Right lung (tissue), 10 donors: ENCODE measurements at places on chromosomes 2 and 18. TPM values are rescaled to one million over a fixed set of nuclear protein-coding genes. Genes with fewer than 3 reads are reported as not detected.
A peak's percentile ranks its signal among the peaks of the same experiment; 100 is the strongest.

GRCh38 chr2:232448304-232448690 lies 7.7 kb upstream of the ALPI start:
- DNase-seq = no peak

The RDH14 gene
- 41.1 TPM for polyA plus RNA-seq

The TPO gene
- 0.18 TPM for polyA plus RNA-seq

DNA sequence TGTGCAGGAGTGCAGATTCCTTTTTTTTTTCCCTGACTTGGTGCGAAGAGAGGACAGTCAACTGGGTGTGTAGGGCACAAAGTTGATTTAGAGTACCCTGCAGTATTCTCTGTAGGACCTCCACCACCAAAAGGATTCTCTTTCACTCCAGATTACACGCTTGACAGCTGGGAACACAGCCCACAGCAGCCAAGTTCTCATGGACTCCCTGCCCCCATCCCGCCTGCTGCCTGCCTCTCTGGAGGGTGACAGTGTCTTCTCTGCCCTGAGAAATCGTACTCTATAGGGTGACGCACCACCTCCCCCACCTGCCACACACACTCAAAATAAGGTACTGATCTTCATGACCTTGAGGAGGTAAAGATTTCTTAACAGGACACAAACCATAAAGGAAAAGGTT lies 26.6 kb upstream of the IHH start:
- no peak for DNase-seq

- no peak for DNase-seq
Measured at GRCh38 chr2:215052404-215052803, 86.0 kb downstream of the ABCA12 start.

- DNase-seq = no peak
Measured at GRCh38 chr2:122929347-122929746, 1095.7 kb upstream of the CNTNAP5 start.

The SLC9A2 gene
- 0.17 TPM for polyA plus RNA-seq

DNA sequence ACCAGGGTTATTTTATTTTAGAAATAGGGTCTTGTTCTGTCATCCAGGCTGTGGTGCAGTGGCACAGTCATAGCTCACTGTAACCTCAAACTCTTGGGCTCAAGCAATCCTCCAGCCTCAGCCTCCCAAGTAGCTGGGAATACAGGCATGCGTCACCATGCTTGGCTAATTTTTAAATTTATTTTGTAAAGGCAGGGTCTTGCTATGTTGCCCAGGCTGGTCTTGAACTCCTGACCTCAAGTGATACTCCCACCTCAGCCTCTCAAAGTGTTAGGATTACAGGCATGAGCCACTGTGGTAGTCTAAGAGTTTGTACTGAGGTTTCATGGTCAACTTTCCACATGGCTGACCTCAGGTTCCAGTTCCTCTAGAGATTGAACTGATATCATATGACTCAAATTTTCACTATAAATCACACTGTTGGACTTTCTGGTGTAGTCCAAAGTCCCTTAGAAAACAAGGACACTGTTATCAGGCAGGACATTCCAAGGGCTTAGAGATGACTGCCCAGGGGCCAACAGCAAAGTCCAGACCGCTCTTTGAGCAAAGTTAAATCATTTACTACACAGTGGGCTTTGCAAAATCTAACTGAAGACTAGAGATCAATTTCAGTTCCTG lies 82.0 kb upstream of the MEX3C start:
- no peak for DNase-seq

GRCh38 chr18:5997361-5997760 lies 102.0 kb upstream of the TMEM200C start:
- no peak for DNase-seq

DNA sequence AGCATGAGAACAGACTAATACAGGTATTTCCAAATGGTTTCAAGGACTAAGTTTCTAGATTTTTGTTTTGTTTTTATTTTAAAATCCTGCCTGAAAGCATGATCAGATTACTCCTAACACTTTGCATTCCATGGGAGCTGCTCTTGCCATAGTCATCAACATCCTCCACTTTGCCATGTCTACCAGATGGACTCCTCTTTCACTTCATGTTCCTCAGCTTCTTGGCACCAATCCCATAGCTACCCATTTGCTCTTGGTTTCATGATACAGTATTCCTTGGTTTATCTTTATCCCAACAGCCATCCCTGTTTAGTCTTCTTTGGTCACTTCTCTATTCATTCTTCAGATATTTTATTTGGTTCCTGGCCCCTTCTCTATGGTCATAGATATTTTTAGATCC lies 154.2 kb upstream of the CCDC195 start:
- no peak for DNase-seq

DNA sequence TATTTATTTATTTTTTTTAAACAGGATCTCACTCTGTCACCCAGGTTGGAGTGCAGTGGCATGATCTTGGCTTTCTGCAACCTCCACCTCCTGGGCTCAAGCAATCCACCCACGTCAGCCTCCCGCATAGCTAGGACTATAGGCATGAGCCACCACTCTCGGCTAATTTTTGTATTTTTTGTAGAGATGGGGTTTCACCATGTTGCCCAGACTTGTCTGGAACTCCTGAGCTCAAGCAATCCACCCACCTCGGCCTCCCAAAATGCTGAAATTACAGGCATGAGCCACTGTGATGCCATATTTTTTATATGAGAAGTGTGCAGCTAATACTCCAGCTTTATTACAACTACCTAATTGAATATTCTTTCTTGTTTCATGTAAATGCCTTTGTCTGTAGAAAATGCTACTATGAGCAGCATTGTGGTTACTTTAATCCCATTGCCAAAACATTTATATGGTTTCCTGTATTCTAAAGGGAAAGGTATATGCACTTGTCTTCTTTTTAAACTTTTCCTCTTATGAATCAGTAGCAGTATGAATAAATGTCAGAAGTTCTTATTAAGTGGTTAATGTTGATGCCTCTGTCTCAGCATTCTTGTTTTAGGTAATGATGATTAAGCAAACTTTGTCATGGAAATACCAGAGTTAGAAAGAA lies 9.5 kb upstream of the BCL2L11 start:
- DNase-seq = no peak

DNA sequence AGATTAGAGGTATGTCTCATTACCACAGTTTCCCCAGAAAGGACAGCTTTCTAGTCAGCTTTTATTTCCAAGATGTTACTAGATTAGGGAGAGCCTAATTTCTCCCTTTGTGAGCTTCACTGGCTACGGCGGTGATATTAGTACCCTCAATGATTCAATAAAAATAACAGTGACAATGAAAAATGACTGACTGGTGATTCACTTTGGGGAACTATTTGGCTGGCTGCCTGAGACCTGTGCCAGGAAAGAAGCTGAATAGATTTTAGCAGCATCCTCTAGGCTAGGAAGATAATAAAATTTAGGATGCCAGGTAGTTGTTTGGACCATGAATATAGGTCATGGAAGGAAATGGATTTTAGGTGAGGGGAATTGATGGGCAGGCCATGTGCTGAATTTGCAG lies 178.7 kb downstream of the FMNL2 start:
- DNase-seq = no peak

- peak; percentile 40 for DNase-seq
Measured at GRCh38 chr18:22848615-22849014, 84.5 kb upstream of the RBBP8 start.

GRCh38 chr2:44389895-44390294 lies 28.1 kb downstream of the CAMKMT start:
- DNase-seq = no peak

- no peak for DNase-seq
Measured at GRCh38 chr2:129113776-129114175, 795.1 kb upstream of the HS6ST1 start.

DNA sequence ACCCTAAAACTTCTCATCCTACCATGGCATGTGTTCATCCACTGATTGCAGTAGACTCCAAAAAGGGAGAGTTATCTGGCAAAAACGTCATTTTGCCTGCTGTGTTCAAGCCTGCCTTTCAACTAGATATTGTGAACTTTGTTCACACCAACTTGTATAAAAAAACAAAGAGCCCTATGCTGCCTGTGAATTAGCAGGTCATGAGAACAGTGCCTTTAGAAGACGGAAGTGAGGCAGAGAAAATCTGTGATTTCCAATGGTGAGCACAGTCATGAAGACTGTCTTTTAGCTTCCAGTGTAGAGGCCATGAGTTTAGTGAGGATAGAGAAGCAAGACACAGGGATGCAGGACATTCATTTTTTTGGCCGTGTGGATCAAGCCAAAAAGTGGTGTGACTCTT lies 103.6 kb upstream of the PGAP1 start:
- no peak for DNase-seq

- no peak for DNase-seq
Measured at GRCh38 chr18:76338619-76339245, 156.3 kb downstream of the ZNF516 start.

DNA sequence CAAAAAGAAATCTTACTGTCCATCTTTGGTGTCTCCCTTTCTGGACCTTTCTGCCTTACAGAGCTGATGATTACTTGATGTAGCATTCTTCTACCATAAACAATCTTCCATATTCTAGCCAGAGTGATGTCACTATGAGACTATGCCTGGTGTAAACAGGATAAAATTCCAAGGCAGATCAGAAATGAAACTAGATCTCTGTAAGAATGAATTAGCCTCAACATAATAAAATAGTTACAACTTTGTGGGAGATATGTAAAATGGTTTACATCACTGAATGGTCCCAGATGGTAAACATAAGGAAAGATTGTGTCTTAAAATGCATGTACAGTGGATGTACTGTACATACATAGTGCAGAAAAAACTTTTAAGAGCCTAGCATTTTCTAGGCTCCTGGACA lies 112.3 kb upstream of the ZNF521 start:
- no peak for DNase-seq

The CREG2 gene
- polyA plus RNA-seq = 0.70 TPM

The SCN3A gene
- polyA plus RNA-seq = 1.7 TPM

DNA sequence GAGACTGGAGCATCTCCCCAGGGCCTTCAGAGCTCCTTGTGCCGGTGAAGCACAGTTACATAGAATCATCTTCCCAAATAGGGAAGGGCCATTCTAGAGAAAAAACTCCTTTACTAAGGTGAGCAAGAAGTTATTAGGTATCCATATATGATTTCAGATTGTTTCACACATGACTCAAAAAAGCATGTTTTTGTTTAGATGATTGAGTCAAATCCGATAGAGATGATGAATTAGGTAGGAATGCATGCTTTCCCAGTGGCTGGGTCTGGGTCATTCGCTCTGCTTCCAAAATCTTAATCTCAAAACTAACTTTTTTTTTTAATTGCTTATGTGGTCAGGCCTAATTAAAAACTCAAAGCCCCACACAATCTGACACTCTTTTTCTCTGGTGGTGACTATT lies 3.8 kb downstream of the NT5C1B start:
- DNase-seq = no peak

DNA sequence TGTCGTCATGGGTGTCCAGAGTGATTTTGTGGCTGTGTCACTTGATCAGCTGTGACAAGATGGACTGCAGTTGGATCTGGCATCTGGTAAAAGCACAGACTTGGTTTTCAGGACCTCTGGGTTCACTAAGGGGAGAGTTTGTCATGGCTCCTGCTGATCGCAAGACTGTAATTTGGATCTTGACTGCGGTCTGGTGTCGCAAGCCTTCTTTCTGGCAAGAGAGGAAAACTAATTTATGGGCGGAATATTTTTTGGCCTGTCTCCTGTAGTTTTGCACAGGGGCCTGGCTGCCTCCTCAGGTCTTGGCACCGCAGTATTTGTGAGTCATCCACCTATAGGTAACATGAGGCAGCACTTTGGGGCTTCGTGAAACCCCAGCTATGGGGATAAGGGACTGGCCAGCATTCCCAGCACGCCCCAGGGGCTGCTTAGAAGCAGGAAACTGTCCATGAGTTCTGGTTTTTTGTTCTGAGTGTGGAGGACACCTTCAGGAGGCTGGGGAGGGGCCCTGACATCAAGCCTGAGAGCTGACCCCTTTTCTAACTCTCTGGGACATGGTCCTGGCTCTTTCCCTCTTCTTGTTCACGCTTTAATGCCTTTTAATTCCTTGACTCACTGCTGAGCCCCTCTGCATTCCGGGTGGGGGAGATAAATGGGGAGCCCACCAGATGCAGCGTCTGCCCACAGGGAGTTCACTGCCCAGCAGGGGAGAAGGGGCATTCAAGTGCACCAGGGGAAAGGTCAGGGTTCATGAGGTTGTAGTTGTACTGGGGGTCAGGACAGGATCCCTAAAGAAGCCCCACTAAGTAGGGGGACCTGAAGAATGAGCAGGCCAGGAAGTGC lies 12.2 kb downstream of the SH3BP4 start:
- peak; percentile 86 for DNase-seq

- peak; percentile 32 for DNase-seq
Measured at GRCh38 chr2:222903234-222904220, 42.7 kb downstream of the ACSL3 start.

The C1QL2 gene
- 0.10 TPM for polyA plus RNA-seq

The IGFBP2 gene
- polyA plus RNA-seq = 136 TPM

- peak; percentile 64 for DNase-seq
Measured at GRCh38 chr2:12716032-12716281, 779 bp upstream of the TRIB2 start.

DNA sequence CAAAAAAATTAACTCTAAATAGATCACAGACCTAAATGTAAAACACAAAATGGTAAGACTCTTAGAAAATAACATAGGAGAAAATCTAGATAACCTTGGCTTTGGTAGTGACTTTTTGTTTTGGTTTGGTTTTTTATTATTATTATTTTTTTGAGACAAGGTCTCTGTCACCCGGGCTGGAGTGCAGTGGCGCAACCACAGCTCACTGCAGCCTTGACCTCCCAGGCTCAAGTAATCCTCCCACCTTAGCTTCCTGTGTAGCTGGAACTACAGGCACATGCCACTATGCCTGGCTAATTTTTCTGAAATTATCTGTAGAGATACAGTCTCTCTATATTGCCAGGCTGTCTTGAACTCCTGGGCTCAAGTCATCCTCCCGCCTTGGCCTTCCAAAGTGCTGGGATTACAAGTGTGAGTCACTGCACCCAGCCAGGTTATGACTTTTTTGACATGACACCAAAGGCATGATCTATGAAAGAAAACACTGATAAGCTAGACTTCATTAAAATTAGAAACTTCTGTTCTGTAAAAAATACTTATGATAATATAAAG lies 88.0 kb downstream of the HNRNPLL start:
- no peak for DNase-seq

DNA sequence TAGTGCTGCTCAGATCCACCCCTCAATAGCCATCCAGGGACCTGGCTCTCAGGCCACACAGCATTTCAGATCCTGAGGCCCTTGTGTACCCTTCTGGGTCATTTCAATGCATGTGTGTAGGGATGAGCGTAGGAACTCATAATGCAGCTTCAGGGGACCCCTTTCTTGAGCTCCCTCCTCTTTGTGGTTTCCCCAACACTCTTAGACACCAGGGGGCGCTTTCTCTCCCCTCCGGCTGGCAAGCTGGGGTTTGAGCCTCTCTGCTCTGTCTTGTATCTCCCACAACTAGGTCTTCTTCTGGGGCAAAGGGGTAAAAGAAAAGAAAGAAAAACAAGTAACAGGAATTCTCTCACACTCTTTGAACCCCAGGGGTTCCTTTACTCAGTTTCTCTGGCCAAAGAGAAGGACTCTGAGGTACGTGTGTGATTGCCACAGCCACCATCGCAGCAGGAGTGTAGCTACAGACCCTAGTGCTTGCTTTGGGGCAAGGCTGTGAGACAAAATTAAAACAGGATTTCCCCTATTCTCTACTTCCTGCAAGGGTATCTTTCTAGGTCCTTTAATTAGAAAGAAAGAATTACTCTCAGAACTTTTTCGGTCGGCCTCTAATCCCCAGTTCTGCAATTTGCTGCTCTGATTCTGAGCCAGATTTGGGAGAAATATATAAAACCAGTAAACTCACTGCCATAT lies 38.0 kb downstream of the CABYR start:
- no peak for DNase-seq

The C1D gene
- polyA plus RNA-seq = 44.1 TPM

GRCh38 chr2:20048488-20049448 lies 2.7 kb downstream of the LAPTM4A start:
- no peak for DNase-seq
